ENCODE measurements at places on chromosomes 2 and 18.

DNA sequence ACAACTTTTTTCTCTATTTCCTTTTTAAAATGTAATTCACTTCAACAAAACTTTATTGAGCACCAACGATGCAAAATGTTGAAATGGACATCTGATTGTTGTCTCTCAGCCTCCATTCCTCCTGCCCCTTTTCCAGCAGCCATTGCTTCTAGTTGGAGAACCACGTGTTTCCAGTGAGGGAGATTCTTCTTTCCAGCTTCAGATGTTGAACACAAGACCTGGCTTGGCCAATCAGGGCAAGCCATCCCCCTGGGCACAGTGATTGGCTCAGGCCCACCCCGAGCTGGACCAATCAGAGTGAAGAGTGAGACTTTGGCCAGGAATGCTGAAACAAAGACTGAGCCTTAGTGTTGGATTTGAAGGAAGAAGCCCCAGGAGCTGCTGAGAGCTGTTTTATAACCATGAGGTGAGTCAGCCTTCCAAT lies 59.0 kb downstream of the E2F6 start:
- no peak for DNase-seq

GRCh38 chr18:28019425-28020108 lies 157.4 kb downstream of the CDH2 start:
- no peak for DNase-seq

DNA sequence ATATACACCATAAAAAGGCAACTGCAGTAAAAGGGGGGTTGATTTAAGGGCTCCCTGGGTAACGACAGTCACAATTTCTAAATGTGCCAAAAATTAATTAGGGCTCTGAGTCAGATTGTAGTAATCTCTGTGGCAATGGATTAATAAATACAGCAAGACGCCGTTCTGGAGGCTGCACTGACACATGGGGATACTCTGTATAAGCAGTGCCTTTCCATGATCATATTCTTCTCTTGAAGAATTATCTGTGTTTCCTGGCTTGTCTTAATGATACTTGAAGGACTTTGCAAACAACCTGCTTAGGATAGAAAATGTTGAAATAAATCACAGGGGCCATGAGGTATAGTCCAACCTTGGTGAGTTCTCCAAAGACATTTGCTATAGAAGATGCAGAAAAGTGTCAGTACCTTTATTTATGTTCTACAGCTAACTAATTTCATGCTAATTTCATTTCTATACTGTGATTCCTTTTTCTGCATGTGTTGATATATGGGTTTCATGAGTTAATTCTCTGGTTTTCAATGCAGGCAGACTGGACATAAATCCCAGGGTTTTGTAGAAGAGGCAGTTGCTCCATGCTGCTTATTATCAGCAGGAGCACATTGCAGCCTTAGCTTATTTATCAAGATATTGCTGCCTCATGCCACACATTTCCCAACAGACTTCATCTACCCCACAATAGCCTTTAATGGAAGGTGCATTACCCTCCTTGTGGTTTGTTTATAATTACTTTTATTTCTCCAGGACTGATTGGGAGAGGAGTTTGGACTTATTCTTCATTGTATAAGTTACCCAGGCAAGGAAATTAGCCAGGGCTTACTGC lies 54.8 kb downstream of the HNMT start:
- DNase-seq: no peak

- DNase-seq: no peak
These were observed 23.0 kb downstream of the BIN1 start for GRCh38 chr2:127083819-127084503.

DNA sequence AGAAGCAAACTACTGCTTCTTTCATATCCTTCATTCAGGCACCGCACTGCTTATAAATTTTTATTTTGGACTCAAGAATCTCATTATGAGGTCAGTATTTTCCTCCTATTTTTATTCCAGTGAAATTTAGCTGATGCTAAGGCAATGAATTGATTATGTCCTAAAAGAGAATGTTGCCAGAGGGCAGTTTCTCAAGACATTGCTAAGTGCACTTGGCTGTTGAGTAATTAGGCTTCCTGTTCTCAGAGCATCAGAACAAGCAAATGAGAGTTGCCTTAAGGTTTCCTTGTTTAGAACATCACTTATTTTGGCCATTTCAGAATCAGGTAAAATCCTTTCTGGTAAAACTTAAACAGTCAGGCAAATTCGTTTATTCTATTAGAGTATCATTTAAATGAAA lies 548.6 kb upstream of the ZEB2 start:
- DNase-seq: no peak

DNA sequence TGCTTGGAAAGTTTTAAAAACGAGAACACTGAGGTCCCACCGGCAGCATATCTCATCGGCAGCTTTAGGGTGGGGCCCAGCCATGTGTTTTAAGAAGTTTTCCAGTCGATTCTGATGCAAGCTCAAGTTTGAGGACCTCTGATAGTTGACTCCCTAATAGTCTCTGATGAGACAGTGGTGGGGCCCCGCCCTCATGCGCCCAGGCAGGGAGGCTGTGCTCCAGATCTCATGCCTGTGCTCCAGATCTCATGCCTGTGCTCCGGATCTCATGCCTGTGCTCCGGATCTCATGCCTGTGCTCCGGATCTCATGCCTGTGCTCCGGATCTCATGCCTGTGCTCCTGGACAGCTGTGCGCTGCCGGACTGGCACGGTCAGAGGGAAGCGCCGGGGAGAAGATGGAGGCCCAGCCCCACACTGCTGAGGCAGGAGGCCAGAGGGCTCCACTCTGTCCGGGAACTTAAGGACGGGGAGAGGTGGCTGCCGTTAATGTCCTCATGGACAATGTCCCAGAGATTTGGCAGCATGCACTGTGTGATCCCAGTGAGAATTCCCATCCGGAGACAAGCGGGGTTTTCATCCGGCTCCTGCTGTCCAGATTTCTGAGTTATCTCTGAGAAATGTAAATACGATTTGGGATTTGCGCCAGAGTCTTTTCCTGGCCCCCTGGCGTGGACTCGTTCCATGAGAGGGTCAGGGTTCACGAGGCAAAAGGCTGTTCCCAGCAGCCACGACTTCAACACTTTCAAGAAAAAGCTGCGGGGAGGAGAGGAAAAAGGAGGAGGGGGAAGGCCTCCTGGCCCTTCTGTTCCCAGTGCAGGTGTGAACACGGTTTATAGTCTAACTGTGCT lies 9.4 kb upstream of the COLEC11 start:
- no peak for DNase-seq

DNA sequence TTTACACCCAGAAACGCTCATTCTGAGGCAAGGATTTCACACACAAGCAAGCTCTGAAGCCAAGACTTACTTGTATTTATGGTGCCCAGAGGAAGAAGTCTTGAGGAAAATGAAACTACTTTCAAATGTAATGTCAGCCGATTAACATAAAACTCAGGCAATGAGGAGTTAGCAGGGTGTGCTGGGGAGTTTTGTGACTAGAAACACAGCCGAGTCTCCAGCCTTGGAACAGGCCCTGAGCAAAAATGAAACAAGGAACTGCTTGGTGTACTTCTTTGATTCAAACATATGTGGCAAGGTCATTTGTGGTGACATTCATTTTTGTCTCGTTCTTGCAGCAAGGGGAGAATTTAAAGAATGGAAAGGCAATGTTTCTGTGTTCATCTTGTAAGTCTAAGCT lies 4.5 kb downstream of the DYTN start:
- DNase-seq: no peak

DNA sequence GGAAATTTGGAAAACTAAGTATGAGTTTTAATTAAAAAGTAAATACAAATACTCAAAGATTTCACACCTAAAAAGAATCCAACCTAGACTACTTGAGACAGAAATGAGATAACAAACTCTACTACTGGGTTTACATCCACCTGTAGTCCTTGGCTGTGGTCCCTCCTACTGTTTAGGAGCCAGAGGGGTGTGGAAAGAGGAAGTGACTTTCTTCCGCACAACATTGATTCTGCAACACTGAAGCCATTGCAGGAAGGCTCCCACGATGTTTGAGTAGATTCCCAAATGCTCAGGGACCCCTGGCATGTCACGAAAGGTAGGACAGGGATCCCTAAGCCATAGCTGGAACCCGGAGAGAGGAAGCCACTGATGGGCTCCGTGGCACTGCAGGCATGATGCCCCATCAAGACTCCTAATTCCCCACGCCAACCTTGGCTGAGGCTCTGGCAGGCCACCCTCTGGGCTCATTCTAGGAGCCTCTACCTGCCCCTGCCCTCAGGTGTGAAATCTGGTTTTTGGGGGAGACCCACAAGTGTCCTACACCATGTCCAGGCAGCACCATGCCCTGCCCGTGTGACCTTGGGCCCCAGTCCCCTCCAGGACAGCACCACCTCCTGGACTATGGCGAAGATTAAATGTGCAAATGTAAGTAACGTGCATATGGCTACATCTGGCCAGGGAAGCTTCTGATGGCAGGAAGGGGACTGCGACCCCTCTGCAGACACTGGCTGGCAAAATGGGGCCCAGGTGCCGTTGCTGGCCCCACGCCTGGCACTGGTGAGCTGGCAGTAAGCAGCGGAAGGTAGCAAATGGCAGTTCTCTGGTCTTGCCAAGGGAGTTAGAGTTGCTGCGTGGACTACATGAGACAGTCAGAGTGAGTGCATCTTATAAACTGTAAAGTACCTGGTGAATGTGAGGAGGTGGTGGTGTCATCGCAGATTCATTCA lies 38.2 kb upstream of the MAL start:
- DNase-seq: no peak

- DNase-seq: no peak
These were observed 34.3 kb upstream of the ATP6V1B1 start for GRCh38 chr2:70901227-70902066.

DNA sequence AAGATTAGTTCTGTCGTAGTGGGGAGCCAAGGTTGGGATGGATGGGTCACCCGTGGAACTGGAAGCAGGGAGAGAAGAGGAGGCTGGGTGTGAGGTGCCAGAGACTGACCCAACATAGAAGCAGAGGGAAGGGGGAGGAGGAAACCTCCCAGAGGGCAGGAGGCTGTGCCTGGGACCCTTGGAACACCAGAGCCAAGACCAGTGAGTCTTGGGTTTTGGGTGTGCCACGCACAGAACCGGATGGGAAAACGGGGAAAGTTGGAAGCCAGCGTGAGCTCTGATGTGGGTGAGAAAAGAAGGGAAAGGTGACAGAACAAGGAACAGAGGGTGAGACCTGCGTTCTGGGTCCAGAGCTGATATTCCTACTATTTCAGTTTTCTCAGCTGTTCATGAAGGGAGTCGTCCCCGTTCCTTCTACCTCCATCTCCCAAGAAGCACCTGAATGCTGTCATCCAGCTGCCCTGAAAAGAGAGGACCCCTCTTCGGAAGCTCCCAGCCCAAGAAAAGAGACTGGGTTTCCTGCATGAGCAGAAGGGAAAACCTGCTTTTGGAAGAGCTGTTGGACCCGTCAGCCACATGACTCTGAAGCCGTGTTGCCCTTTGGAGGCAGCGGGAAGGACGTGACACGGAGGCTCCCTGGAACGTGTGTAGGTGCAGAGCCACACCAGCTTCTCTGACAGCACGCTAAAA lies 250.1 kb downstream of the NDUFA10 start:
- DNase-seq: no peak

GRCh38 chr2:127347734-127348392 lies 39.9 kb downstream of the MAP3K2 start:
- no peak for DNase-seq

DNA sequence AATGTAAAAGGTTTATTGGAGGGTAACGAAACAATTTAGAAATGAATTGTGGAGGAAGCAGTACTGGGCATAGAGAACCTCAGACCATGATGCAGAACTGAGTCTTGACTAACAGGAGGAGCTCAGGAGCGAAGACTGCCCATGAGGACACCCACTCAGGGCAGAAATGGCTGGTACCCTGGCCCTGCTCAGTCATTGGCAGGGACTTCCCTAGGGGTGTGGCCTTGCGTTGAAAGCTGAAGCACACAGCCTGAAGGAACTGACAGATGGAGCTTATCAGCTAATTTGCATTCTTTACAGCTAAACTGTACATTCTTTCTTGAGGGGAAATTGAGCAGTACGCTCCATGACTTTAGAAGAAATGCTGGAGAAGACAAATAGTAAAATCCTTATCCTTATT lies 57.1 kb downstream of the PDK1 start:
- no peak for DNase-seq

DNA sequence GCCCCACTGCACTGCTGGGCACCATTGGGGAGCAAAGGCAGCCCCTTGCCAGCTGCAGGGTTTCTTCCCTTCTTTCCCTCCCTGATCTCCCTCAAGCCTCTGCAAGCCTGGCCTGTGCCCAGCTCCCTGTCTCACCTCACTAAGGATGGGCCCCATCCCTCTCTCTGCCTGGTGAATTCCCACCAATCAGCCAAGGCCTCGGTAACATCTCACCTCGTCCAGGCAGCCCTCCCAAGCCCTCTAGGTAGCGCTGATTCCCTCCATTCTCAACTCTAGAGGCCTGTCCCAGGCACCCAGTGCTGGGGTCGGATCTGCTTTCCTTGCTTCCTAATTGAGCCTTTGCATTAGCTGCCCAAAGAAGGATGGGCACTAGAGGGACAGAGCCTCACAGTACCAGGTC lies 63.0 kb downstream of the CELF4 start:
- no peak for DNase-seq

DNA sequence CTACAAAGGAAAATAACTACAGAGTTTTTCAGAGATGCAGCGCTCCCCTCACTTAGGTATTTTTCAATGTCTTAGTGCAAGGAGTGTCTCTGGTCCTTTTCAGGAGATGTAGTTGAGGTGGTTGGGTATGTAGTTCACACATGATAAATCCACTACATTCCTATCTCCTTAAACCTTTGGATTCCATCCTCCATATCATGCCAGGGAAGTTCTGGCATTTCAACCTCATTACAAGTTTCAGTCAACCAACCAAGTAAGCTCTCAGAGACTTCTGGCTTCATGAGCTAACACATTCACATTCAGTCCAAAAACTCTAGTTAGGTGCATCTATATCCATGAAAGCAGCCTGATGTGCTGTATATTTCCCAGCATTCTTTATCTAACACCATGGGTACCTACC lies 47.3 kb downstream of the MAP3K20 start:
- DNase-seq: no peak

DNA sequence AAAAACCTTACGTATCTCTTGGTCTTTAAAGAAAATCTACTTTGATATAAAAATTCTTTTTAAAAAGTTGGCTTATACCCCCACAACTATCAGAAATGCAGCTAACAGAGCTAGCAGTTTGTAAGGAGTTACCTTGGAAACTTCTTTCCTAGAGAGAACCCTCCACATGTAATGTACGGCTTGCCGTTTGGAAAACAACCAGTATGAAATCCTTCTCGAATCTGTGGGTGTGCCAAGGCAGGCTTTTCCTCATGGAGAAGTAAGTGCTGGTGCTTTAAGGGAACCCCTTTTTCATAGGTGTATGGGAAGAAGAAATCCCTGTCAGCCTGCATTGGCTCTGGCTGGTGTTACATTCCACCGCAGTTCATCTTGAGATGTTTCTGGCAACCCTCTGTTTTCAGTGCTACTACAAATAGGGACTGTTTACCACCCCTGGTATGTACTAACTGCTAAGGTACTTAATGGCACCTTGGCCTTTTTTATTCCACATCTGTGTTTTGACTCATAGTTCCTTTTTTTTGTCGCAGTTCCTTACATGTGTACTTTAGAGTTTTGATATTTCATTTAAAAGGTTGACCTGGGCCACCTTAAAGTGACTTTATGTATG lies 248.4 kb downstream of the FHOD3 start:
- no peak for DNase-seq

GRCh38 chr2:120871881-120872620 lies 136.4 kb downstream of the GLI2 start:
- no peak for DNase-seq

All from activated T-helper 1 cell treated with anti-CD3 and anti-CD28 coated beads, Interleukin-2, amount 50 U/mL, for 16 hours (primary cell).